Motor neuron (in vitro differentiated cells): ENCODE measurements at places on chromosomes 6 and 20. TPM values are rescaled to one million over a fixed set of nuclear protein-coding genes. Genes with fewer than 3 reads are reported as not detected.

The TREM1 gene
- 1.2 and 2.1 TPM in 2 replicates for total RNA-seq

The CPXM1 gene
- total RNA-seq = 29.9 and 33.9 TPM in 2 replicates

DNA sequence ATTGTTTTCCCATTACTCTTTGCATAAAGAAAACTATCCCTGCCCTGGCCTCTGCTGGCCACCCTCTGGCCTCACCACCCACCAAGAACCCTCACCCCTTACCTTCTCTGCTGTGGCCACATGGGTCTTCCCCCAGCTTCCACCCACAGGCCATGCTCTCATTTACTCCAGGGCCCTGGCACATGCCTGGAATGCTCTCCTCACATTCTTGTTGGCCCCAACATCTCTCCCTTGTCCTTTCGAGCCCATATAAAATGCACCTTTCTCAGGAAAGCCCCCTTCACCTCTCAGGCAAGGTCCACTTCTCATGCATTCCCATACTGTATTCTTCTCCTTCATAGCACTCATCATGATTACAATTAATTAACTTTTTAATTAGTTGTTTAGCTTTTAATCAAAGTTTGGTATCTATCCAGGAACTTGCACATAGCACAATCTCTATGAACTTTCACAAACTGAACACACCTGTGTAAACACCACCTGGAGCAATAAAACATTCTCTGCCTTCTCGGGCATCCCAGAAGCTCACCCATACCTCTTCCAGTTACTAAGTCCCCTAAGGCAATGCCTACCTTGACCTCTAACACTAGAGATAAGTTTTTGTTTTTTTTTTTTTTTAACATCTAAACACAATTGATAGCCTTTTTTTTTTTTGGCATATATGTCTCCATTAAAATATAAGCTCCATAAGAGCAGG lies 617.2 kb downstream of the PTPRT start:
- no peak for ATAC-seq

- peak; percentile 89 for ATAC-seq
Observed at GRCh38 chr20:47576516-47577033, 74.9 kb downstream of the NCOA3 start.

DNA sequence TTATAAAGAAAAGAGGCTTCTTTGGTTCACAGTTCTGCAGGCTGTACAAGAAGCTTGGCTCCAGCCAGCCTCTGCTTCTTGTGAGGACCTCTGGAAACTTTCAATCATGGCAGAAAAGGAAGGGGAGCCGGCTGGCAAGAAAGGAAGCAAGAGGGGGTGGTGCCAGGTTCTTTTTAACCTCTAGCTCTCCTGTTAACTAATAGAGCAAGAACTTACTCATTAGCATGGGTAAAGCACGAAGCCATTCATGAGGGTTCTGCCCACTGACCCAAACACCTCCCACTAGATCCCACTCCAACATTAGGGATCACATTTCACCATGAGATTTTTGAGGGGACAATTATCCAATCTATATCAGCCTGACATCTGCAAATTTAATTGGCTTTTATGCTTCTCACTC lies 347.1 kb downstream of the GRIK2 start:
- ATAC-seq = no peak
